SJCRH30 (cell line): ENCODE measurements at places on chromosomes 12 and 14. TPM values are rescaled to one million over a fixed set of nuclear protein-coding genes. Genes with fewer than 3 reads are reported as not detected.
A peak's percentile ranks its signal among the peaks of the same experiment; 100 is the strongest.

DNA sequence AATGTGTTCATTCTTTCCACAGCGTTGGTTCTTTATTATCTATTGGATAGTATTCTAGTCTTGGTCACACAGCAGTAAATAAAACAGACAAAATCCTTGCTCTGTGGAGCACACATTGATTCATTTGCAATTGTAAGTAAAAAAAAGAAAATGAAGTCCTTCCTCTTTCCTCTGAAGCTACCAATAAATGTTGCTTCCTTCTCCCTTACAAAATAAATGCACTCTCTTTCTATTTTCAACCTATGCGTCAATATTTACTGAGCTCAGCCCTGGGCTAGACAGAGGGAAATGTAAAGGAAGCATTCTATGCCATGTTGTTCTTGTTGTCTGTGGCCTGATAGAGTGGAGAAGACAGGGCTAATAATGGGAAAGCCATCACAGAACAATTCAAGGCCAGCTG is 2.9 kb downstream of the ABHD12B start:
- DNase-seq: no peak
- no peaks in the 10 kb centered on the region for H3K36me3 ChIP-seq
- H3K4me3 ChIP-seq: no peak overlapping the region
- no peak overlapping the region for H3K27ac ChIP-seq

DNA sequence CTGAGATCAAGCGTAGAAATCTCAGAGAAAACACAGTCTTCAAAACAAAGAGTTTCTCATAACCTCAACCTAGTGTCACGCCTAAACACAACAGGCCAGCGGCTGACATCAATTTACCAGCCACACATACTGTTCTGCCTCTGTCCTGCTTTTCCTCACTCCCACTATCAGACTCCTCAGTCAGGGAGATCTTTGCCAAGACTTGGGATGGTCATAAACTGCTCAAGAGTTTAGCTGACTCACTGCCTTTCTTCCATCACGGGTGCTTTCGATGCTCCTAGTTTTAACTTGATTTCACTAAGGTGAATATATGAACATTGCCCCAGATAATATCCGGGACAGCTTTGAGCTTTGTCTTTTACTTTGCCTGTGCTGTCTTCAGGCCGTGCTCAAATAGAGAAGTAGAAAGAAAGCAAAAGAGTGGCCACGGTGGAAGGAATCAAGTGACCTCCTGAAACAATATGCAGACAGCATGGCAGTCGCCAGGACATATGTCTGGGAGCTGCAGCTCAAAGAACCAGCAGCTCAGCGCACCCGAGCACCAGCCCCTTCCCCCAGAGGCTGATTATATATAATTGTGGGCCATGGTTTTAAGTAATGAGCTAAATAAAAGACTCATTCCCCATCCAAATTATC is 12.1 kb downstream of the MDM1 start:
- no peak for DNase-seq
- H3K27me3 ChIP-seq: no peaks in the 10 kb centered on the region
- H3K4me3 ChIP-seq: no peak overlapping the region
- peaks cover 7% of the 10 kb centered on the region for H3K4me1 ChIP-seq
- peaks cover 14% of the 10 kb centered on the region for H3K36me3 ChIP-seq

The TBC1D30 gene
- 3.6 and 4.3 TPM in 2 replicates for total RNA-seq

DNA sequence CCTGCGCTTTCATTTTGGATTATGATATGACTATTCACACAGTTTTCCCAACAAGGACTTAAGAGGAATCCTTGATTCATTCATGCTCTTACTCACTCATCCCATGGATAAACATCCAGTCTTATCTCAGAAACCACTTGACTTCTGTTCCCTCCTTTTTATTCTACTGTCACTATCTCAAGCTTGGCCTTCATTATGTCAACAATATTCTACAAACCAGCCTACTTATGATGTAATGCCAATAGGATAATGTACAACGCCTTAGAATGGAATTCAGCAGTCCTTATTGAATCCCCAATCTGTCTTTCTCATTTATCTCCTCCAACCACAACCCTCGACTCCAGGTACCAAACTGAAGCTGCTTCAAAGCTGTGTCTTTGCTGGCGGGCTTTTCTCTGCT is 448.5 kb downstream of the PDZRN4 start:
- H3K4me3 ChIP-seq: no peak overlapping the region
- no peaks in the 10 kb centered on the region for H3K4me1 ChIP-seq
- H3K27ac ChIP-seq: no peak overlapping the region
- DNase-seq: no peak
- H3K27me3 ChIP-seq: no peaks in the 10 kb centered on the region

DNA sequence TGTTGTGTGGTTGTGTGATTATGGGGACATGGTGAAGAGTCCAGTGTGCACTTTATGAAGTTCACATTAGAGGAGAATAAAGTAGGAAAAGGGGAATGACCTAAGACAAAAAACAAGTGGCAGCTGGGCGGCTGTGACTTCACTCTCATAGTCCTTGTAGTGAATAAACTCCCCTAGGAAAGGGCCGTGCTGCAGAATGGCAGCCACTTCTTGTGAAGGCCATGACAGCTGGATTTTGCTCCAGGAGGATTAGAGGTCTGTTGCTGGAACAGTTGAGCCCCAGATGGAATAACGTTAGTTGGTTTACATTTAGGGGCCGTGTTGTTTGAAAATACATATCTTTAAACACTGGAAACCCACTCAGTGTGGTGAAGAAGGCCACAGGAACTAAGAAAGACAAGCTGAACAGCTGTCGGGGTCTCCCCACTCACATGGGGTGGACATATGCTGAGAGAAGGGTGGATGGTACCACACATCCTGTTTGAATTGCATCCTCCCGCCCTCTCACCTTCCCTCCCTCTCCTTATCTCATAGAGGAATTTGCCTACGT is 276.9 kb downstream of the CACNA1C start:
- H3K4me1 ChIP-seq: no peaks in the 10 kb centered on the region
- no peaks in the 10 kb centered on the region for H3K36me3 ChIP-seq
- no peak for DNase-seq
- H3K27ac ChIP-seq: no peak overlapping the region
- H3K4me3 ChIP-seq: no peak overlapping the region

- H3K4me1 ChIP-seq: no peaks in the 10 kb centered on the region
- no peak overlapping the region for H3K4me3 ChIP-seq
- DNase-seq: no peak
- no peaks in the 10 kb centered on the region for H3K36me3 ChIP-seq
- no peak overlapping the region for H3K27ac ChIP-seq
Observed at GRCh38 chr14:75861161-75861621, 120.6 kb downstream of the TGFB3 start.

DNA sequence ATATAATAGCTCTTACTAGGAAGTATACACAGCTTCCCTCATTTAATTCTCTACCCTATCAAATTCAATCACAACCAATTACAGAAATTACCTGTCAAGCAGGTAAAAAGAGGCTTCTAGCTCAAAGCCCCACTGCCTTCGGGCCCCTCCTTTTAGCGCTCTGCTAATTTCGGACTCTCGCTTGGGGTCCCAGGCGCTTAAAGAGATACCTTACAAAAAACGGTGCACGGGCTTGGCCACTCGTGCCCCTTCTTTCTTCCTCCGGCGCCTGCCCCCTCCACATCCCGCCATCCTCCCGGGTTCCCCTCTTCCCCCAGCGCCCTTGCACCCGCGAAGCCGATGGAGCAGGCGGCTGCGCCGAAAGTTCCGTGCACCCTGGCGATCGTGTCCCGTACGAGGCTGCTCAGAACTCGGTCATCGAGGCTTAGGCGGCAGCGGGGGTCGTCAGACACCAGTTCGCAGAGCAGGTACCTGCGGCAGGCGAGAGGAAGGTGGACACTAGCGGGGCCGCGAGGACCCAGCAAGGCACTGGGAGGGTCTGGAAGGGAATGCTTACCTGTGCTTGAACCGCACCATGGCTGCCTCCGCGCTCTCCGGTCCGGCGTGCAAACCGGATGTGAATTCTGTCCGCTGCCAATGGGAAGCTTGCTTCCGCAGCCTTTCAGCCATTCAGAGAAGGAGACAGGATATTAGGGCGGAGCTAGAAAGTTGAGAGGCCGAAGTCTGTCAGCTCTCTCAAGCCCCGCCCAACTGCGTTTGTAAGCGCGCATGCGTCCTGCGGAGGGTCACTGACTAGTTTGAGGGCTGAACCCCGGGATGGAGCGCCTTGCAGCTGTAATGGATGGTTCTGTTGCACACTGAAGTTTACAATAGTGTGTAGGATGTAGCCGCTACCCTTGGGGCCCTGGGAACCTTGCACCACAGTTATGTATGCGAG is at the start of gene POP5:
TSS of gene POP5 (minus strand) at position 616 of the 937 bp plus-strand sequence. CDS start at position 576, 40 bp downstream.
- no peak within 1 kb of the TSS; the same call in 1 of the 2 replicates for H3K27ac ChIP-seq
- peak within 1 kb of the TSS; percentile 79 for H3K4me3 ChIP-seq
- H3K27me3 ChIP-seq: peaks cover 8% of the 10 kb centered on the region
- no peaks in the 10 kb centered on the region for H3K4me1 ChIP-seq

DNA sequence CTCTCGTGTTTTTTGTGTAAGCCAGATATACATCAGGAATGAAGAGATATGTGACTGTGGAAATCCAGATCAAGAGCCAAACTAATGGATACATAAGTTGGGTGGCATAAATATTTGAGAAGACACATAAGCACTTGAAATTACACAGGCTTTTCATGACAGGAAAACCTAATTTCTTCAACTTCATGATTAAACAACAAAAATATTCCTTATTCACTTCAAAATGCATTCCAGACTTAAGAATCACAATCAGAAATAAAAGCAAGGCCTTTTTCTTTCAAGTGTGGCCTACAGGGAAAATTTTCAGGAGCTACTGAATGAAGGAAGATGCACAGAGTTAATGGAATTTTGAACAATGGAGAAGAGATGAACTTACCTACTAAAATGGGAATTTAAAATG is 515.6 kb downstream of the FOXG1 start:
- H3K27ac ChIP-seq: no peak overlapping the region
- H3K4me1 ChIP-seq: no peaks in the 10 kb centered on the region
- H3K4me3 ChIP-seq: no peak overlapping the region
- H3K36me3 ChIP-seq: no peaks in the 10 kb centered on the region
- no peak for DNase-seq

GRCh38 chr12:89928467-89928866 is 219.8 kb upstream of the ATP2B1 start:
- no peaks in the 10 kb centered on the region for H3K36me3 ChIP-seq
- no peak overlapping the region for H3K4me3 ChIP-seq
- no peak overlapping the region for H3K27ac ChIP-seq
- H3K4me1 ChIP-seq: 0 out of 2 replicates have a peak, but pooled peaks cover 3% of the 10 kb centered on the region
- DNase-seq: no peak
- H3K27me3 ChIP-seq: no peaks in the 10 kb centered on the region

GRCh38 chr14:51604073-51604472 is 47.6 kb upstream of the FRMD6 start:
- no peak overlapping the region for H3K27ac ChIP-seq
- H3K27me3 ChIP-seq: no peaks in the 10 kb centered on the region
- no peak overlapping the region for H3K4me3 ChIP-seq
- DNase-seq: no peak
- no peaks in the 10 kb centered on the region for H3K36me3 ChIP-seq

The CACNA2D4 gene
- 2.7 and 3.6 TPM in 2 replicates for total RNA-seq

The ARID2 gene
- 59.6 and 64.9 TPM in 2 replicates for total RNA-seq

- no peaks in the 10 kb centered on the region for H3K27me3 ChIP-seq
- H3K36me3 ChIP-seq: no peaks in the 10 kb centered on the region
- H3K4me1 ChIP-seq: no peaks in the 10 kb centered on the region
Observed at GRCh38 chr12:68334132-68334531, 2.0 kb upstream of the MDM1 start.

- no peaks in the 10 kb centered on the region for H3K27me3 ChIP-seq
- H3K27ac ChIP-seq: no peak overlapping the region
- DNase-seq: no peak
- no peak overlapping the region for H3K4me3 ChIP-seq
- H3K36me3 ChIP-seq: no peaks in the 10 kb centered on the region
Observed at GRCh38 chr12:112933129-112933505, 5.2 kb upstream of the OAS3 start.

- H3K4me1 ChIP-seq: no peaks in the 10 kb centered on the region
- no peak overlapping the region for H3K4me3 ChIP-seq
- no peak for DNase-seq
- no peaks in the 10 kb centered on the region for H3K36me3 ChIP-seq
- H3K27me3 ChIP-seq: no peaks in the 10 kb centered on the region
Observed at GRCh38 chr14:104020471-104020870, 65.0 kb upstream of the ASPG start.

DNA sequence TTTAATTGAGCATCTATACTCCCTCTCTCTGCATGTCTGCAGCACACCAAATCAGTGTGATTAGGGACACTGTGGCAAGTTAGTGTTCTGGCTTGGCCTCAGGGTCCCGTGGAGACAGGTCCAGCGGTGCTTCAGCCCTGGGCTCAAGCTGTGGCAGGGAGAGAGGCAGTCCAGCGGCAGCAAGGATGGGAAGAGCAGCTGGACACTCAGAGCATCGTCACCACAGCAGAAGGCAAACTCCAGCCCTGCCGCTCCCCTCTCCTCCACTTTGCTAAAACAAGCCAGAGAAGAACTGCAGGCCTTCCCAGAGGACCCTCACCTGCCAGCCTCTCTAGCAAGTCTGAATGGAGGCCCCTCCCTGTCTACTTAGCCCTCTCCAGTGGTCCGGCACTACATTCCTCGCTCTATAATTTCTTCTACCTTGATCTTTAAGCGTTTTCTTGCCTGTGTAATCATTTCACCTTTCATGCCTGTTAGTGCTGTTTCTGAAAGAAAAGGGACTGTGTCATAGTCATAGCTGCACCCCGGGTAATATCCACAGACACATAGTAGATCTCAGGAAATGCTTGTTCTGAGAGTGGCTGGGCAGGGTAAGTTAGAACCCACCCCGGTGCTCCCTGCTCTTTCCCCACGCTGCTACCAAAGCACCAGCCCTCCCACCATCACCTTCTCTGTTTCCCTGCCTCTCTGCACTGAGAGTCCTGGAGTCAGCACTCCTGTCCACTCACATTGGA is 22.1 kb downstream of the ZFP36L1 start:
- no peaks in the 10 kb centered on the region for H3K27me3 ChIP-seq
- no peaks in the 10 kb centered on the region for H3K36me3 ChIP-seq
- H3K27ac ChIP-seq: no peak overlapping the region
- peaks cover 3% of the 10 kb centered on the region; the same call in 1 of the 2 replicates for H3K4me1 ChIP-seq

DNA sequence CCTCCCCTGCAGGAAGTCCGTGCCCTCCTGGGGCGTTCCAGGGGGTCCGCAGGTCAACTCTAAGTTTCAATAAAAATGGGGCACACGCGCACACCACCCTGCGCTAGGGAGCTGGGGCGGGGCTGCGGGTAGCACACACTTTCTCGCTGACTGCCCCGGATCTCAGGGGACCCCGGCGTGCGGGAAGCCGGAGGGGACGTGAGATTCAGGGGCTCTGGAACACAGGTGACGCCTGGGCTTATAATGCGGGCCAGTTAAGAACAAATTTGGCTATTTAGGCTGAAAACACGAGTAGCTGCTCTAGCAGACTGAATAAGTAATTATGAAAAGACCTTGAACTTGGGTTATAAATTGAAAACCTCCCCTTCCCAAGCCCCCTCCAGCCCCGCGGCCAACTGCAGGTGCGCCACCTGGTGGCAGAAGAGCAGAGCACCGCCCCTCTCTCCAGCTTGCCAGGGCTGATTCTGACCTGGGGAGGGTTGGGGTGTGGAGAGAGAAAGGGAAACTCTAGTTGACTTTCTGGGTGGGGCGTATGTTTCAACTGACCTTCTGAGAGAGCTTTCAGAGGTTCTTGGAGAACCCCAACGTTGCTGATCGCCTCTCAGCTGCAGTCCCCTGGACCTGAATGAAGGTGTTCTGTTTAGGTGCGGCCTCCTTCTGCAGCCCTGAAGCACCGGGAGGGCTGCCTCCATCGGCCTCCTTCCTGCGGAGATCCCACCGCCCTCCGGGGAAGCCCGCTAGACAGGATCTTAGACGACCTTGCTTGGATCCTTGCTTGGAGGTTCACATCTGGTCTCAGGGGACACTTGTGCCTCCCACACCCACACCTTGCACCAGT is 118.4 kb upstream of the EVL start:
- no peaks in the 10 kb centered on the region for H3K36me3 ChIP-seq
- DNase-seq: peak; percentile 62
- H3K27me3 ChIP-seq: no peaks in the 10 kb centered on the region
- H3K27ac ChIP-seq: no peak overlapping the region
- peaks cover 8% of the 10 kb centered on the region for H3K4me1 ChIP-seq
